ENCODE measurements at places on chromosomes 3 and 15. TPM values are rescaled to one million over a fixed set of nuclear protein-coding genes. Genes with fewer than 3 reads are reported as not detected.

Gene NRG4
- total RNA-seq, result 0.47 TPM

Gene CHRNA3
- total RNA-seq, result 0.82 TPM

Gene WDR93
- 0.13 TPM for total RNA-seq

Gene ZBTB47
- total RNA-seq, result 6.0 TPM

Gene CSPG4
- 0.12 TPM for total RNA-seq

Gene LCTL
- total RNA-seq, result not detected

All from A549 treated with Hydrocortisone at 1 μM for 4 hours (cell line).